ENCODE measurements at places on chromosomes 3 and 15. TPM values are rescaled to one million over a fixed set of nuclear protein-coding genes. Genes with fewer than 3 reads are reported as not detected.

PARP16 gene
- total RNA-seq = 3.4 TPM

CPN2 gene
- total RNA-seq = not detected

MESP2 gene
- not detected for total RNA-seq

SERPINI2 gene
- total RNA-seq = not detected

MINAR1 gene
- total RNA-seq = 0.07 TPM

IGF1R gene
- total RNA-seq = 11.9 TPM

Measured in mammary microvascular endothelial cell (primary cell).